ENCODE measurements at places on chromosomes 6 and 20.

GRCh38 chr6:14100966-14101365 lies 16.6 kb upstream of the CD83 start:
- no peak for DNase-seq

- no peak for DNase-seq
Measured at GRCh38 chr20:2455771-2456497, 14.7 kb downstream of the SNRPB start.

DNA sequence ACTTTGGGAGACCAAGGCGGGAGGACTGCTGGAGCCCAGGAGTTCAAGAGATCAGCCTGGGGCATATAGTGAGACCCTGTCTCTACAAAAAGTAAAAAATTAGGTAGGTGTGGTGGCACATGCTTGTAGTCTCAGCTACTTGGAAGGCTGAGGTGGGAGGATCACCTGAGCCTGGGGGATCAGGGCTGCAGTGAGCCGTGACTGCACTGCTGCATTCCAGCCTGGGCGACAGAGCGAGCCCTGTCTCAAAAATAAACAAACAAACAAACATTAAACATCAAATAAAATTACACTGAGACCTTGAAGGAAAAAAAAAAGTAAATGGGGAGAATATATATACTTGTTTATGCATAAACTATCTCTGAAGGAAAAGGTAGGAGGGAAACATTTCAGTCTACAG lies 387.8 kb downstream of the ZFAND3 start:
- DNase-seq, result no peak

DNA sequence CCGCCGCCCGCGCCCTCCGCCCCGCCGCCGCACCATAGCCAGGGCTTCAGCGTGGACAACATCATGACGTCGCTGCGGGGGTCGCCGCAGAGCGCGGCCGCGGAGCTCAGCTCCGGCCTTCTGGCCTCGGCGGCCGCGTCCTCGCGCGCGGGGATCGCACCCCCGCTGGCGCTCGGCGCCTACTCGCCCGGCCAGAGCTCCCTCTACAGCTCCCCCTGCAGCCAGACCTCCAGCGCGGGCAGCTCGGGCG lies 1.5 kb downstream of the FOXC1 start:
- peak; percentile 36 for DNase-seq

DNA sequence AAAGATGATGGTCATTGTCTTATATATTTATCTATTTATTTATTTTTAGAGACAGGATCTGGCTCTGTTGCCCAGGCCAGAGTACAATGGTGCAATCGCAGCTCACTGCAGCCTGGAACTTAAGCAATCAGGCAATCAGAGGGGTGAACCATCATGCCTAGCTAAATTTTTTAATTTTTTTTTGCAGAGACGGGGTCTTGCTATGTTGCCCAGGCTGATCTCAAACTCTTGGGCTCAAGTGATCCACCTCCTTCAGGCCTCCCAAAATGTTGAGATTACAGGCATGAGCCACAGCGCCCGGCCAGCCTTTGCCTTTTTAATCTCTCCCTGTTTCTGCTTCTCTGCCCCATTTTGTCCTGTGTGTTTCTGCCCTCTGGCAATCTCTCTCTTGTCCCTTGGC lies 102.2 kb downstream of the NCR2 start:
- no peak for DNase-seq

DNA sequence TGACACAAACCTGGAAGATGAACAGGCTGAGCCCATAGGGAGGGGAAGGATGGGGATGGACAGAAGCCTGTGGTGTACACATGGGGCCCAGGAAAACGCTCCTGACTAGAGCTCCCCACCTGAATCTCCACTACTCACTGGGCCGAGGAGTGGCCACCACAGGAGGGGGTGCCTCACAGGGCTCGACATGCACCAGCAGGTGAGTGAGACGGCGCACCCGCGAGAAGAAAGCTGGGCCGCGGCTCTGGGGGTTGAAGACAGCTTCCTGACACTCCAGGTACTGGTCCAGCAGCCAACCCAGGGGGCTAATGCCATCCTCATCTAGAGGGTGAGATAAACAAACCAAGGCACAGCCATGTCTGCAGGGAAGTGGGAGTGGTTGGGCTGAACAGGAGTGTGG lies 10.3 kb downstream of the CUL7 start:
- no peak for DNase-seq

DNA sequence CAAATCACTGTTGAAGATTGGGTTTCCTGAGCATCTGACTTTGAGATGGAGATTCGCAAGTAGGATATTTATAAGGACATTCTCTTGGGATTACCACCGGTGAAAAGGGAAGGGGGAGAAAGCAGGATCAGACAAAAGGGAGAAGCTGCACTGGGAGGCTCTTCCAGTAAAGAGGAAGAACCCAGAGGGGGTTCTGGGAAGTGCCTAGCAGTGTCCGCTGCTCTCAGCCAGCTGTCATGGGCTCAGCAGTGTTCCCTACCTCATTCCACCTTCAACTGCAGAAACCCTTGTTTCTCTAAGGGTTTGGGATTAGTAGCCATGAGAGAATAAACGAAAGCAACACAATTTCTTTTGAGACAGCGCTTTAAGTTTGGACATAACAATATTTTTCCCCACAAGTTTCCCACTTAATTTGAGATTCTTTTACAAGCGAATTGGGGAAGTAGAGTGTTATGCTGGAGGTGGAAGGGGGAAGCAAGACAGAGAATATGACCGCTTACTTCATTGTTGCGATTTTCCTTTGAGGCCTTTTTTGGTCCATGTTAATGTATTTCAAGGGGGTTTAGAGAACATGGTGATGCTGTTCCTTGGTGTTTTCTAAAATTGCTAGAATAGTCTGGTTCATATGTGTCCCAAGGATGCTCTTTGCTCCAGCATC lies 154.5 kb upstream of the SCGN start:
- DNase-seq, result no peak

GRCh38 chr20:25408170-25408547 lies 686 bp downstream of the GINS1 start:
- no peak for DNase-seq

DNA sequence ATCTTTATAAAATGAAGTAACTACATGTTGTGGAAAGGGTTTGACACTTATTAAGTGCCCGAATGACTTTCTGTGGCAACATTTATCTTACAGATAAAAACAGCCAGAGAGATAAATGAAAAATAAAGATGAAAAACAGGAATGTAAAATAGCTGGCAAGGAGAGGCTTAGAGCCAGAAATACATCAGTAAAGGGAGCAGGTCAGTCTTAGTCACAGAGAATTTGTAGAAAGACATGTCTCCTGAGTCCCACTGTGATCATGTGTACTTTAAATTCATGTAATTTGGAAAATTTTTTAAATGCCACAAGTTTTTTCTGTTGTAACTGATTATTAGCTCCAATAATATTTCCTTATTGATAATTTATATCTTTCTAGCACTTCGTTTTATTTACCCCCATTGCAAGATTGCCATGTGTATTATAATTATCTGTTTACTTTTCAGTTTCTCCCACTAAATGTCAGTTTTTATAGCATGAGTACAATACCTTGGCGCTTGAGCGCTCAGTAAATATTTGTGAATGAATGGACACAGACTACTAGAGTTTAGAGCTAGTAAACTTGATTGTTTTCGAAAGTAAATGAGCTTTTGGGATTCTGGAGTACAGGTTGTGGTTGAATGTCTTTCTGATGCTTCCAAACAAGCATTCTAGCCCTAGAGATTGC lies 15.2 kb downstream of the TAB2 start:
- no peak for DNase-seq

GRCh38 chr6:150934380-150934779 lies 68.9 kb downstream of the MTHFD1L start:
- DNase-seq, result no peak

GRCh38 chr20:52937591-52938100 lies 34.5 kb upstream of the TSHZ2 start:
- no peak for DNase-seq

DNA sequence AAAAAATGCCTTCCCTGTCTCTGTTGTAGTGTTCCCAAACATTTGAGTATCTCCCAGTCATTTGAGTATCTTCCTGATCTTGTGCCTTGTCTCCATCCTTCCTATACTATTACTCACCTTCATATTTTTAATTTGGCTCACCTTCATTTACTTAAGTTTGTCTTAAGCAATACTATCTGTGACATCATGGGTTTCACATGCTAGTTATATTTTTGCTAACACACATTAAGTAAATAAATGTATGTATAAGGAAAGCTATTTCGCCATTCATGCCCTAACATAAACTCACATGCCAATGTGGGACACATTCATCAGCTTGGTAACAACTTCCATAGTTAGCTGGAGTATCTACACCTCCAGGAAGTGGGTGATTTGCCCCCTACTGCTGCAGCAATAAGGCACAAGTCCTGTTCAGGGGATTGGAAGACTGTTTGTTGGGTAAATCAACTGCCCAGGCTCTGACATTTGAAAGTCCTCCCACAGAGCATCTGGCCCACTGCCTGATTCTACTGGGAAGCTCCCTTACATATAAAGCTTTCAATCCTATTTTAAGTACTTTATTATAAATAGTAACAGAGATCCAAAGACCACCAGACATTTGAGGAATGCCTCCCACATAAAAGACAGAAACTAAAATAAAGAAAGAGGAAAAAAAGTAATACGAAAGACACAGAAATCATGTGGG lies 132.3 kb downstream of the ISM1 start:
- DNase-seq, result no peak

GRCh38 chr6:25576919-25577318 lies 75.1 kb upstream of the SCGN start:
- DNase-seq, result no peak

GRCh38 chr20:21528870-21529269 lies 15.0 kb upstream of the NKX2-2 start:
- DNase-seq, result no peak

DNA sequence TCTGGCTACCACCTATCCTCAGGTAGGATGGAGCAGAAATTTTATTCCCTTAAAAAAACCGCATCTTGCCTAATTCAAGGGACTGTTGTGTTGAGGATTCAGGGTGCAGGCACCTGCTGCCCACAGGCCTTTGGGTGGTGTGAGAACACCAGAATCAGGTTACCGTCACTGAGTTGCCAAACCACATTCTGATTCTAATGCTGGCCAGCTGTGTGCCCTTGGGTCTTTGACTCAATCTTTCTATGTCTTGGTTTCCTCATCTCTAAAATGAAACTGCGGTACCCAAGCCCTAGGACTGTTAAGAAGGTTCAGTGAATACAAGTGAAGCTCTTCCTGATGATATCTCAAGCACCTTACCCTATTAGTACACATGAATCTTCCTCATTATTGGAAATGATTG lies 827.3 kb downstream of the DHX35 start:
- no peak for DNase-seq

DNA sequence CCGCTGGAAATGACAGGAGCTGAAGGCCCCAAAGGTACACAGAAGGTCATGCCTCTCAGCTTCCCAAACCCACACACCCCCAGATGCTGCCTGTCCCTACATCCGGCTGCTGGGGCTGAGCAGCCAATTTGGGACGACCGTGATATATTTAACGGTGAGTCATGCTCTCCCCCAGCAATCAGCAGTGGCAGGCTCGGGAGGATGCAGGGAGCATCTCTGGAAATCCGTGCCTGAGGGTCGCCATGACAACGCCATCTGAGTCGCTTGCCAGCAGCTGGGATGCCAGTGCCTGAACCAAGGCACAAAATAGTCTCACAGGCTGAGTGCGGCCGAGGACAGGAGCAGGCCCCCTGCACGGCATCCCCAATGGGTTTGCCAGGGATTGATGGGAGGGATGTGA lies 57.9 kb downstream of the KCNB1 start:
- no peak for DNase-seq

- DNase-seq, result no peak
Measured at GRCh38 chr6:55714831-55715230, 135.8 kb upstream of the HMGCLL1 start.

DNA sequence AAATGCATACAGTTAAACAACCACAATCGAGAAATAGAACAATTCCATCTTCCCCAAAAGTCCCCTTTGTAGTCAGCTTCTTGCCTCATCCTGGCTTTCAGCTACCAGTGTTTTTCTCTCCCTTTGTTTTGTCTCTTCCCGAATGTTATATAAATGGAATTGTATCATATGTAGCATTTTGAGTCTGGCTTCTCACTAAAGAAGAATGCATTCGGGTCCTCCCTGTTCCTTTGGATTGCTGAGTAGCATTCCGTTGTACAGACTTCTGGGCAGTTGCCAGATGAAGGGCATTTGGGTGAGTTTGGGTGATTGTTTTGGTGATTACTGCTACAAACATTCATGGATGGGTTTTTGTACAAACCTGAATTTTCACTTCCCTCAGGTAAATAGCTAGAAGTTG lies 27.8 kb downstream of the PRPH2 start:
- DNase-seq, result no peak

- DNase-seq, result peak; percentile 99
Measured at GRCh38 chr6:118377711-118378414, 170.2 kb upstream of the PLN start.

- DNase-seq, result no peak
Measured at GRCh38 chr6:37373822-37374471, 20.2 kb downstream of the RNF8 start.

DNA sequence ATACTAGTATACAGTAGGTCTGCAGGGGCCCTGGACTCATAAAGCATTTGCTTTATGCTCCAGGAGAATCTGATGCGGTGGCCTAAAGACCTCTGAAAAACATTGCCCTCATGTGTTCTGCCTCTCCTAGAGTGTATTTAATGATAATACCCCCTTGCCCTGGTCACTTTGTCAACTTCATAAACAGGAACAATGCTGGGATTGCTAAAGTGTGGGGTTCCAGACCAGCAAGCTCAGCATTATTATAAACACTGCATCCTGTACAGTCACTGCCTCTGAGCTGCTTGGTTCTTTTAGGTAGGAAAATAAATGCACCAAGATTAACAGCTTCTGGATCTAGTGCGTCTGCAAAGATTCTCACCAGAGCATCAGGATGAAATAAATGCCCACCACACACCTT lies 12.2 kb downstream of the TREM1 start:
- no peak for DNase-seq

GRCh38 chr6:12280458-12280857 lies 9.7 kb upstream of the EDN1 start:
- no peak for DNase-seq

- DNase-seq, result no peak
Measured at GRCh38 chr6:43948527-43949485, 178.4 kb downstream of the MRPL14 start.

GRCh38 chr6:63732336-63732735 lies 96.7 kb downstream of the PHF3 start:
- DNase-seq, result no peak

- no peak for DNase-seq
Measured at GRCh38 chr6:2741756-2742155, 9.0 kb downstream of the MYLK4 start.

- no peak for DNase-seq
Measured at GRCh38 chr20:21273755-21274386, 29.3 kb upstream of the XRN2 start.

DNA sequence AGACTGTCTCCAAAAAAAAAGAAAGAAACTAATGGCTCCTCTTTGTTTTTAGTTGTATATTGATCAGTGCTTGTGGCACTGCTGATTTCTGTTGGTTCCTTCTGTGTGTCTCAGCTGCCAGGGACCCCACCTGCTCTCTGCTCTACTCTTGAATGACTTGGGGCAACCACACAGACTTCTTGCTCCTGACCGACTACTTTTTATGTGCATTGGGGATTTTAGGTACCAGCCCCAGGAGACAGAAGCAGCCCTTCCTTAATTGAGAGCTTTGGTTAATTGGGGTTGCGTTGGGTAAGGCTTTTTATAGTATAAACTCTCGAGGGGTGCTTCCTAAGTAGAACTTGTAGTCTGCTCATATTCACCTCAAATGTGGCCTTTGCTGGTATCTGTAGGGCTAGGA lies 6.9 kb downstream of the STK35 start:
- DNase-seq, result no peak
